Activated naive CD8-positive, alpha-beta T cell treated with anti-CD3 and anti-CD28 coated beads, Interleukin-2, amount 50 U/mL, for 24 hours (primary cell): ENCODE measurements at places on chromosomes 1 and 21.
A peak's percentile ranks its signal among the peaks of the same experiment; 100 is the strongest.

GRCh38 chr1:94119796-94120569, 965 bp downstream of the ABCA4 start:
- DNase-seq, result no peak

DNA sequence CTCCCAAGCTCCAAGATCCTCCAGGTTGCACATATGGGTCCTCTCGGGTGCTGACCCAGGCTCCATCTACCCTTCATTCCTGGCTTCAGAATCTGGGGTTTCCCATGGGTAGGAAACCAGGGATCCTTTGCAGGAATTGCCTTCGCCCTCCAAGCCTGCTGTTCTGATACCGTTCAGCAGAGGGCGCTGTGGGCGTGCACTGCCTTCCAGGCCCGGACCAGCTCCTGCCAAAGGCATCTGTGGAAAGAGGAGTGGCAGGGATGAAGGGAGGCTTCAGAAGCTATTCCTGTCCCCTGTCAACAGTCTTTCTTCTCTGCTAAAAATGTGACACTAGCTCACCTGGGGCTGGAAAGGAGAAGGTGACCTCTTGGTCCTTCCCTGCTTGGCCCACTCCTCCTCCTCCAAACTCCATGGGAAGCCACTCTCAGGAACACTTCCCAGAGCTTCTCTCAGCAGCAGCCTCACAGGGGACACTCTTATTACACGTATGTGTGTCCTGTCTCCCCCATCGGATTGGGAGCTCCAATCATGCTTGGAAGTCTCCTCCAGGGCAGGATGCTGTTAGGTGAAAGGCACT, 71.2 kb downstream of the VWA5B1 start:
- DNase-seq, result peak; percentile 61

GRCh38 chr21:46425041-46425440, 33.6 kb upstream of the DIP2A start:
- DNase-seq, result peak; percentile 28

- DNase-seq, result no peak
Measured at GRCh38 chr1:117171900-117172511, 38.7 kb downstream of the VTCN1 start.

DNA sequence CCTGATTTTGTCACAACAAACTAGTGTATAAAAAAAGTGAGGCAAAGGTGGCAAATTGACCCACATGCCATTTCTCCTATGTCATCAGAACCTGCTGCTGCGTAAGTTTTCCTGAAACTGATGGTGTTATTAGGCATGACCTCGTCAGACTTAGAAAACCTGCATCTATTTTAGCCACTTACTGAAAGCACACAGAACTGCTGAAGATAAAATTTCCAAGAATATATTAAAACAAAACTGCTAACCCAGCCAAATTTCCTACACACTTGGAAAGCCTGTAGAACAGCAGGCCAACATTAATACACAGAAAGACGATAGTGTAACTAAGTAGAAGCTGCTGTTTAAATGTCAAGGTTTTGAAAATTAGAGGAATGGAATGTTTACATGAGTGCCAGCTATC, 674.5 kb upstream of the CXADR start:
- DNase-seq, result no peak

- DNase-seq, result no peak
Measured at GRCh38 chr21:27827972-27828371, 861.1 kb upstream of the ADAMTS5 start.

- no peak for DNase-seq
Measured at GRCh38 chr21:31022306-31022705, 16.0 kb downstream of the KRTAP19-8 start.

GRCh38 chr1:183607322-183607980, 17.2 kb upstream of the NCF2 start:
- DNase-seq, result no peak

DNA sequence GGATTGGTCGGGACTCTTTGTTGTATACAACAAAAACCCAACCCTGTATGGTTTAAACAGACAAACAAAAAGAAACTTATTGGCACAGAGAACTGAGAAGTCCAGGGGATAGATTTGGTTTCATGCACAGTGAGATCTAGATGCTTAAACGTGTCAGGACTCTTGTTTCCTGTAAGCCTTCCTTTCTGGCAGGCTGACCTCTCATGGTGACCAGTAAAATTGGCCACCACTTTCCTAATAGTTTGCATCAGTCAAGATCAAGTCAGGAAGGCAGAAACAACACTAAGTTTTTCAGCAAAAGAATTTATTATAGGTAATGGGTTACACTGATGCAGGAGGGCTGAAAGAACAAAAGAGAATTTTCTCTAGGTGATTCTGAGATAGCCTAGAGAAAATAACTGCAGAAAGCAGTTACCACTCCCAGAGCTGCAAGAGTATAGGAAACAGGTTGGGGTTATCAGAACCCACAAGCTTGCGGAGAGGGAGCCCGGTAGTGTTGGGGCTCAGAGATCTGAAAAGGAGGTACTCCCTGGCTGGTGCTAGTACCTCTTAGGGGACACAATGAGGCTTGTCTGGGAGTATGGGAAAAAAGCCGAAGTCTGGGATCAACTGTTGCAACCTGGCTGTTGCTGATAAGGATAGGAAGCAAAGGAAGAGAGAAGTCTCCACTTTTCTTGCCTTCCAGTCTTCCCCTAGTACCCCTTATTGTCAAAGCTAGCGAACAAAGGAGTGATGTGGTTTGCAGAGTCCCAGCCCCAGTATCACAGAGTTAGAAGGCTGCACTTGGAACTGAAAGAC, 21.4 kb downstream of the CITED4 start:
- DNase-seq, result no peak
